ENCODE measurements at places on chromosomes 5 and 9. TPM values are rescaled to one million over a fixed set of nuclear protein-coding genes. Genes with fewer than 3 reads are reported as not detected.

Gene SPATA31C1
- total RNA-seq: not detected

Gene INIP
- 18.3 TPM for total RNA-seq

Gene SLC23A1
- total RNA-seq: 4.1 TPM

Gene SLCO4C1
- 0.84 TPM for total RNA-seq

Gene CARTPT
- not detected for total RNA-seq

Gene HIGD2A
- 120 TPM for total RNA-seq
